ENCODE measurements at places on chromosomes 5 and 9.

DNA sequence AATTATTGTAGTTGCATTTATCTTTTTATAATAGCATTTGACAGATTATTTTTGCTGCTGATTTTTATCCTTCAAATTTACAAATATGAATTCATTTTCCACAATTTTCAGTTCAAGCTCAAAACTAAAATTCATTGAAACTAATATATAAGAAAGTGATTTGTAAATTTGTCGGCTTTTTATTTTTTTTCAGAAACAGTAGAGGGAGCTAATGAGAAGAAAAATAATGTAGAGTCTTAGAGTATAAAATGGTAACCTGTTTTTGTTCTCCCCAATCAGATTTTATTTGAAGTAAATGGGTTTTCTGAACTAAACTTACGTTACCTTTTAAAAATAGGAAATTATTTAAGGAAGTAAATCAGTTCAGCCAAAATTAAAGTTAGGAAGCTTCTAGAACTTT lies 19.2 kb downstream of the PRRC1 start:
- no peak for DNase-seq

DNA sequence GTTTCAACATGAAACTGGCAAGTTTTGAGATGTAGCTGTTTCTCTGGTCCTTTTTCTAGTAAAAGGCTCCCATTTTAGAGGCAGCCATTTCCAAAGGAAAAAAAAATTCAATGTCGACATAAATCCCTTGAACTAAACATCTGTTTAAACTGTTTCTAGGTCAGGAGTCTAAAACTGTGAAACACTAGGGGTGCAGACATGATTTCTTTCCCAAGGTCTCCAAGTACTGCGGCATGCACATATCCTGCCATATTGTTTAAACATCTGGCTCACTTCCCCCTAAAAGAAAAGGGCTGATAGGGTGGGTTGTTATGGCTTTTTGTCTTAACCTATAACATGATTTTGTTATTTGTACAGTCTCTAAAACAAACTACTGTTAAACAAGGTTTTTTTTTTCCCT lies 51.1 kb downstream of the NFIB start:
- no peak for DNase-seq

- DNase-seq = no peak
Measured at GRCh38 chr5:169592937-169593650, 9.5 kb downstream of the SPDL1 start.

- DNase-seq = no peak
Measured at GRCh38 chr5:58455480-58455879, 4.4 kb downstream of the PLK2 start.

GRCh38 chr5:55051357-55051756 lies 27.3 kb downstream of the GZMK start:
- DNase-seq = no peak

GRCh38 chr5:37789991-37790390 lies 49.9 kb downstream of the GDNF start:
- DNase-seq = no peak

- no peak for DNase-seq
Measured at GRCh38 chr5:158820891-158821290, 278.8 kb downstream of the EBF1 start.

DNA sequence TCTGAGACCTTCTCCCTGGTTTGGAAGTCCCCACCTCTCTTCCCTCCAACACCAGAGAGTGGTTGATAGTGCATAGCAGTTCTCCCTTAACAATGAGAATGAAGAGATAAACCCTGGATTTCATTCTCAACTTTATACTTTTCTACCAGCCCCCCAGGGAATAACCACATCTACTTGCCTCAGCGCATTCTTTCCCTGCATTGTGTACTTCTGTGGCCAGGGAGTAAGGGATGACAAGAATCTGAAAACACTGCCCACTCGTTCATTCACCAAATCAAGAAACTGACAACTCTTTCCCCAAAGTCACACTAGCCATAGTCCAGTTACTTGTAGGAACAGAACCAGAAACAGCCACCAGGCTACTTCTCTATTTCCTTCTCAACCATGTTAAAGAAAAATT lies 46.0 kb upstream of the SPIN1 start:
- no peak for DNase-seq

DNA sequence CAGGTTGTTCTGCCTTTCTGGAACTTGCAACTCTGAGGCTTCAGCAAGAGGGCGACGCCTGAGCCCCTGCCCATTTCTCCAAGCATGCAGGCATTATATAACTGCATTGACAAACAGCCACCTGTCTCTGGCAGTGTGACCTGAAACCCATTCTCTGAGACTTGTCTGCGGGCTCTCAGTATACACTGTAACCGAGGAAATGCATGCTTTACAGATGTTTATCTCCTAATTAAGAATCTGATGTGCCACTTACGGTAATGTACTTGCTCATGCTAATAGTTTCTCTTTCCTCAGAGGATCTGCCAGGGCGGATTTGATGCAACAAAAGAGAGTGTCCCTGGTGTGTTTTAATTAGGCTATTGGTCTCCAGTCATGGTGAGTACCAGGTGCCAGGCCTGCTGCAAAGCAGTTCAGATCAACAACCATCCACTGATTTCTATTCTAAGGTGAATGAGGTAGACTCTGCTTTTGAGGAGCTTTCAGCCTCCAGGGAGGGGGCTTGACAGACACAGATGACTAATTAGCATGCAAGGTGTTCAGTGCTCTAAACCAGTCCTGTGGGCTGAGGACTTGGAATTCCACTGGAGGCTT lies 593.7 kb upstream of the KLF4 start:
- DNase-seq = peak; percentile 78

DNA sequence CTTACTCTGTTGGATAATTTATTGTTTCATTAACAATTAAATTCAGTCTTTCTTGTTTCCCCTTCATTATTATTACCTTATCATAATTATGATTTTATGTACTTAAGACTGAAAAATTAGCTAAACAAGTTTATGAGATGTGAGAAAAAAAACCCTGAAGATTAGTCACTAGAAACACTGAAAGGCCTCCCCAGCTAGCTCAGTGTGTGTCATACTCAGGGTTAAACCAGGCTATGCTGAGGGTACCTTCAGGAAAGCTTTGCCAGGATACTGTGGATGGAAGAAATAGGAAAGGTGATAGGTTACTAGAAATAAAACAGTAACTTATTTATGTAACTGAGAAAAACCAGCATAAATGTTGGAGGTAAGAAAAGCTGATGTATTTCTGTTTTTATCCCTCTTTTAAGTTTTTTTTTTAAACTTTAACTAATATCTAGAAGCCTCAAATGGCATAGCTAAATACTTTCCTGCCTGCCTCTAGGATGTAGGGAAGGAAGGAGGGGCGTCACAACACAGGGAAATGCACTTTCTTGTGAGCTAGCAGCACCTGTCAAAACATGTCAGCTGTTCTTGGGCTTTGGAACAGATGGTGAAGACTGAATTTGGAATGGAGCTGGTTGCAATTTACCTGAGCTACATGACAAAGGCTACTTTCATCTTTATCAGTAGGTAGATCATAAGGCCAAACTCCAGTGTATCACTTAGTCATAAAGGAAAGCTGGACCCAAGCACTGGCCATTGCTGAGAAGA lies 24.2 kb downstream of the NMRK1 start:
- no peak for DNase-seq

- peak; percentile 58 for DNase-seq
Measured at GRCh38 chr9:84953797-84954705, 284.5 kb downstream of the NTRK2 start.

DNA sequence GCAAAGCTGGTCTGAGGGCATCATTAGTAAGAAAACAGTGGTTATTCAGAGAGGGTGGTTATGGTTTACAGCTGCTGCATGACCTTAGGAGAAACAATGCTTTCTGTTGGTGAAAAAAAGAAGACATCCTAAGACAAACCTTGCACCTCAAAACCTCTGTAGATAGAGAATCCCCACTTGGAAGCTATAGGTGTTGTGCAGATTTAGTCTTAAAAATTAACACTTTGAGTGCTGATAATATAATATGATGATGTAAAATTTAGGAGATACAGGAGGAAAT lies 1.4 kb upstream of the PTTG1 start:
- DNase-seq = no peak

- no peak for DNase-seq
Measured at GRCh38 chr5:167964529-167964928, 326.9 kb upstream of the WWC1 start.

- DNase-seq = no peak
Measured at GRCh38 chr5:126394211-126394788, 28.9 kb upstream of the GRAMD2B start.

- DNase-seq = peak; percentile 96
Measured at GRCh38 chr5:52356311-52356918, 431.3 kb upstream of the ITGA1 start.

- no peak for DNase-seq
Measured at GRCh38 chr5:110025160-110025559, 335.4 kb downstream of the MAN2A1 start.

- no peak for DNase-seq
Measured at GRCh38 chr9:130110596-130111021, 56.9 kb downstream of the GPR107 start.

- DNase-seq = no peak
Measured at GRCh38 chr9:122791872-122792669, 3.3 kb downstream of the OR5C1 start.

GRCh38 chr5:177023303-177023664 lies 788 bp downstream of the ZNF346 start:
- no peak for DNase-seq

DNA sequence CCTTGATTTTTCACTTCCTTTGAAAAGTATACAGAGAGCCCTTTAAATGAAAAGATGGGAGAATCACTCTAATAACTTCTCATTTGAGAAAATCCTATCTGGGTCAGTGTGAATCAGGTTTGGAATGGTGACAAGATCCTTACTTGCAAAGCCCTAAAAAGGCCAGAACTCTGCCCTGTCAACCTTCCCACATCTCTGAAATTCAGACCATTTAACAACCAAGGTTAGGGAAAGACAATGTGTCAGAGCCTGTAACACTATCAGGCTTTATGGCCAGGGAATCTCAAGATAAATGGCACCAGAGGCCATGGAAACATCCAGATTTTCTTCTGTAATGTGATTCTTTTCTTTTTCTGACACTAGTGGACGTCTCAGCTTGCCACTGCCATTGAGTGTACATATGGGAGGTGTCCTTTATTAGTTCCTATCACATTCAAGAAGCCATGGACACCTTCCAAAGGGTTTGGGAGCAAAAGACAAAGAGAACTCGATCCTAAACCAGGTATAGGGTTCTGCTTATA lies 165.7 kb upstream of the GPR151 start:
- no peak for DNase-seq

- peak; percentile 45 for DNase-seq
Measured at GRCh38 chr9:81492710-81493447, 196.5 kb downstream of the TLE1 start.

DNA sequence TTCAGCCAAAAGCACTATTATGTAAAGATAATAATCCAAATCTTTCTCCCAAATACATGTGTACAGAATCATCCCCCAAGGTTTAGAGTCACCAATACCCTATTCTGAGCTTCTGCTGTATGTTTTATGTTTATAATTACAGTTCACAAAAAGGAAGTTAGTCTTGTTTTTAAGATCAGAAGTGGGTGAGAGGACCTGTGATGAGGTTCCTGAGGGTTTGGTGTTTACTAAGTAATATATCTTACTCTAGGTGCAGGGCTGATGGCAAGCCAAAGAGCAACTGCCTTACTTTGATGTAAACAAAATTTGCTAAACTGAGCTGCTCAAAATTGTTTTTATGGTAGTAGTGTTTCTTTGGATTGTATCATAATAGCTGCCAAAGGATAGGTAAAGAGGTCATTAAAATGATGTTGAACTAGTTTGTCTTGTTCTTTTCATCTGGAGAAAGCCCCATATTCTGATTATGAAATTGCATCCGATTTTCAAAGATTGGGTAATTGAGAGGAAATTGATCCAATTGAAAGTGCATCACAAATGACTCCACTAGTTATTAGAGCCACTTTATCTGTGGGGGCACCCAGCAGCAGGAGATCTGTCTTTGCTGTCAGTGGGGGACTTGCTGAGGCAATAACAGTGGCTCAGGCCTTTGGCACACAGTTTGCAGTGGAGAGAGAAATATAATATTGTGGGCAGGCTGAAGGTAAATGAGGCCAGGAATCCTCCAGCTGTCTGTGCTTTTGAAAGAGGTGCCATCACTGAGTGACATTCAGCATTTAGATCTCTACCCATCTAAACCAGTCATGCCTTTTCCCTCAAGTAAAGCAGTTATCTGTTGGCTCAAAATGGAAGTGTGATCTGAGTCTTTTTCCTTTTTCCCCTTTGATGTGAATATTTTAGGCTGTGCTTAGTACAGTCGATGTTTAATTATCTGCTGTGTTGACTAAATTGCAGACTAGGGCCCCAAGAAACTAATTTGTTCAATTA lies 14.1 kb downstream of the TRIM32 start:
- DNase-seq = peak; percentile 40

- DNase-seq = no peak
Measured at GRCh38 chr9:121252104-121252851, 15.7 kb upstream of the GSN start.

DNA sequence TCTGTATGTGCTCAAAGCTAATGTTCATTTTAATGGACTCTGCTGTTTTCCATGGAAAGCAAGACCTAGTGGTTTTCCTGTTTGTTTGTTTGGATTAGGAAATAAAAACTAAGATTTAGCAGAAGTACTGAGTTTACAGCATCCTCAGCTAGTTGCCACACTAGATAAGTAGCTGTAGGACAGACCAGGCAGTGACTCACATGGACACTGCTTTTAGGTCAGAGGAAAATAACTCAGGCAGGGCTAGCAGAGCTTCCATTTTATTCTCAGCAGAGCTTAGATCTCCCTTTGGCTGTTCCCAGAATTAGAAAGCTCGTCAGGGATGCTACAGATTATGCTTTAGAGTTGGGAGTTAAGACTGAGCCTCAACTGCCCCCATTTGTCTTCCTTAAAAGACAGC lies 204.4 kb downstream of the SH3GL2 start:
- DNase-seq = no peak

GRCh38 chr9:70868041-70868440 lies 253.4 kb downstream of the TRPM3 start:
- no peak for DNase-seq

GRCh38 chr5:170268884-170269283 lies 28.7 kb downstream of the LCP2 start:
- no peak for DNase-seq

- no peak for DNase-seq
Measured at GRCh38 chr9:12627096-12627495, 66.1 kb upstream of the TYRP1 start.

DNA sequence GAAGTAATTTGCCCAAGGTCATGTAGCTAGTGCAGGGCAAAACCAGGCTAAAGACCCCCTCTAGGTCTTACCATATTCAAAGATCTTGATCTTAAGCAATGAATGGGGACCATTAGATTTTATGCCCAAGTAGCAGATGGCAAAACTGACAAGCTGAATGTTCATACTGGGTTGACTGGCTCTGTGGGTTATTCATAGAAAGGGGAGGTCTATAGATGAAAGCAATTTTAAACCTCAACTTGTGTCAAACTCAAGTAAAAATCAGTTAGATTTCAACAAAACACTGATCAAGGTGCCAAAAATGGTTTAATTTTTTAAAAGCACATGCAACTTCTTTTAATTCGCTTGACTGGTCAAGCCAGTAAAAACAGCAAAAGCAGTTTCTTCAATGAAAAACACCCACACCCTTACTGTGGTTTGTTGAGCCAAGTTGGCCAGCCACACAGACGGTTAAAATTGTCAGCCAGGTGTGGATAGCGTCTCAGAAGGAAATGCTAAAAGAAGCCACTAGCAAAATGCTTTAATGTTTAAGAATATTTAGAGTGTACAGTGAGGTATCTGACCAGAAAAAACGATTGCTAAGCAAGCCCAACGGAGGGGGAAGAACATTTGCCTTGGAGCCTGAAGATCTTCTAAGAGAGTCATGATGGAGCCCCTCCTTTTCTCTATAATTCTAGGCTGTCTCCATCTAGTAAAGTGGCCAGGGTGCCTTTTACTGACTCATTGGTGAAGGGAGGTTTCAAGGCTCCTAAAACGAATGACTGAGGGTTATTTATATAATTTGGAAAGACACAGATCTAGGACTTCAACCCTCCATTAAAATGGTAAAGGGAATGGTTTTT lies 539.6 kb upstream of the CLINT1 start:
- no peak for DNase-seq

Measured in NCI-H748 treated with DMSO at 0.1 percent for 48 hours (cell line).